ENCODE measurements at places on chromosomes 16 and 17.

DNA sequence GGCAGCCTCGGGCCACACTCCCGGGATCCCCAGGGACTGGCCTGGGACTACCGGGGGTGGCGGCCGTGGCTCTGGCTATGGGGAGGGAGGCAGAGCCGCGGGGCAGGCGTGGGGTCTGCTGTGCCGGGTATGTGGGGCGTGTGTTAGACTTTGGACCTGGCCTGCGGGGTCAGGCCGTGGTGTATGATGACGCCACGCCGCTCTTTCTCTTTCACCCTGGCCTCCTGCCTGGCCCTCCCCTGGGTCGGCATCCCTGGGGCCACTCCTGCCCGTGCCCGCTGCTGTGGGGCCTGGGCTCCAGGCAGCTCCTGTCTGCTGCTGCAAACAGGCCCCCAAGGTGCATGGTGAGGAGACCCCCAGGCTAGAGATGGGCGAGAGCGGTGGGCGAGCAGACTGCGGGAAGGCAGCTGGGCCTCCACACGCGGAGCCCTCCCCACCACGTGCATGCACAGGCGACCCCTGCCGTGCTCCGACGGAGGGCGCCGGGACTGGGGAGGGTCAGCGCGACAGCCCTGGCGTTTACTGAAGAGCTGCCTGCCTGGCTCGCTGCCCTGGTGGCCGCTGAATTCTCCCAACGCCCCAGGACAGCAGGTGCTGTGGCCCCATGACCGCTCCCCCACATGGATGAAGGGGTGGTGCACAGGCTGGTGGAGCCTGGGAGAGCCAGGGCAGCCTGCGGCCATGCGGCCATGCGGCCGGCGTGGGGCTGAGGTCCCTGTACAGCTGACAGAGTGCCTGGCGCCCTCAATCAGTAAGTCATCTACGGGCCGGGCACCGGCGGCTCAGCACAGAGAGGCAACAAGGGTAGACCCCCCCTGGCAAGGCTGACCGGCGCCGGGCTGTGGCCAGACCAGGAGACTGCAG, 16.0 kb downstream of the CAPN15 start:
- no peak for DNase-seq

DNA sequence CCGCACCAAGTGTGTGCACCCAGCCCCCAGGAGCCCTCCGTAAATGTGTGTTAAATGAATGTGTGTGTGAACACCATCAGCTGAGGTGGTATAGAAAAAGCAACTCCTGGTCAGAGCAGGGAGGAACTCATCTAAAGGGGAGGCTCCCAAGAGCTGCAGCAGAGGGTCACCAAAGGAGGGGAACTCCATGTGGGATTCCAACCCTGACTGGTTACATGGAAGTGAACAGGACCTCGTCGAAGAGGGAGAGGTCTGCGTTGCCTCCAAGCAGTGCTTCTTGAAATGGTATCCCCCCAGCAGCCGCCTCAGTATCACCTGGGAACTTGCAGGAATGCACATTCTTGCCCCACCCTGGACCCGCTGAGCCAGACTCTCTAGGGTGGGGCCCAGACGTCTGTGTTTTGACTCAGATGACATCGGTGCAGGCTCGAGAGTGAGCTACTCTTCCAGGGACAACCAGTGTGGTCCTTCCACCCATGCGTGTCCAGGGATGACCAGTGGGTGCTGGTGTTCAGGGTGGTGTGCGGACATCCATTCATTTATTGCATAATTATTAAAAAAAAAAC, 30.8 kb downstream of the ADCY9 start:
- no peak for DNase-seq

- DNase-seq, result no peak
These were observed 17.5 kb downstream of the GPT2 start for GRCh38 chr16:46901709-46902108.

DNA sequence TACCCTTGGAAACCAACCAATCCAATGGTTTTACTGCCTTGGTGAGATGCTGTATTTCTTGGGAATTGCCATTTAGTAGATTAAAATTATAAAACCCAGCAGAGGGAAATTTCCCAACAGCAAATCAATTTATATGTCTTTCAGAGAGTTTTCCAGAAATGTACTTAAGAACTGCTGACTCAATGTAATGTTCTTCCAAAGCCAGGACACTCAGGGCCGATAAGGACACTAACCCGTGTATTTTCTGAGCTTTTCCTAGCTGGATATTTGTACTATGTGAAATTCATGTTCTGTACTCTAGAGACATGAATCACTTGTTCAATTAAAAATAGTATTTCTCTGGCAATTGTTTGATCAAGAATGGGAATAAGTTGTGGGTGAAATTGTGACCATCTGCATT, 121.4 kb downstream of the KCNJ2 start:
- DNase-seq, result no peak
